ENCODE measurements at places on chromosomes 2 and 18.
A peak's percentile ranks its signal among the peaks of the same experiment; 100 is the strongest.

GRCh38 chr2:137865954-137866540, 98.2 kb upstream of the HNMT start:
- DNase-seq = peak; percentile 53

DNA sequence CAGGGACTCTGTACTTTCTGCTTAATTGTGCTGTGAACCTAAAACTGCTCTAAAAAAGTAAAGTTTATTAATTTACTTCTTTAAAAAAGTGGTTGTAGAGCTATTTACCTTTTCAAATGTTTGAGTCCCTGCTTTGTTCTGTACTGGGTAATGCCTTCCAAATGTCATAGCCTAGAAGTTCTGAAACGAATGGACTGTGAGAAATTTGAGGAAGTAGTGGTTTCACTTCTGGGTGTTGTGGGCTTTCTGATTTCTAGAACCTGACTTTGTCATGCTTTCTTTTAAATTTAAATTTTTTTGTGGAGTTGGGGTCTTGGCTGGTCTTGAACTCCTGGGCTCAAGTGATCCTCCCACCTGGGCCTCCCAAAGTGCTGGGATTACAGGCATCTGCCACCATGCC, 44.6 kb downstream of the SMAD4 start:
- DNase-seq = no peak

- DNase-seq = no peak
These were observed 247.0 kb downstream of the TMX3 start for GRCh38 chr18:68467957-68468356.

DNA sequence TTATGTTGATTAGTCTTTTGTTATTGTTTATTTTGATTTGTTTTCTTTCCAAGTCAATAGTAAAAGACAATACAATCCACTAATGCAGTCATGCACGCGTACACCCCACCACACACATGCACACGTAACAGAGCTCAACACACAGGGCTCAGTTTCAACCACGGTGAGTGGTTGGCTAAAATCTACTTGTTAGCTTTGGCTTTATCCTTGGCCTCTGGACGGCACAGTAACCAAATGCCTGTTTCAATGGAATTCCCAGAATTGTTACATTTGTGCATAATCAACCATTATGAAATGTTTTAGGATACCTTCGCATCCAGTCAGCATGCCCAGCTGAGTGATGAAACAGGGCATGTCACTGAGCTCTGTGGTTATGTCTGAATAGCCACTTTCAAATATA, 53.2 kb downstream of the NYAP2 start:
- no peak for DNase-seq

DNA sequence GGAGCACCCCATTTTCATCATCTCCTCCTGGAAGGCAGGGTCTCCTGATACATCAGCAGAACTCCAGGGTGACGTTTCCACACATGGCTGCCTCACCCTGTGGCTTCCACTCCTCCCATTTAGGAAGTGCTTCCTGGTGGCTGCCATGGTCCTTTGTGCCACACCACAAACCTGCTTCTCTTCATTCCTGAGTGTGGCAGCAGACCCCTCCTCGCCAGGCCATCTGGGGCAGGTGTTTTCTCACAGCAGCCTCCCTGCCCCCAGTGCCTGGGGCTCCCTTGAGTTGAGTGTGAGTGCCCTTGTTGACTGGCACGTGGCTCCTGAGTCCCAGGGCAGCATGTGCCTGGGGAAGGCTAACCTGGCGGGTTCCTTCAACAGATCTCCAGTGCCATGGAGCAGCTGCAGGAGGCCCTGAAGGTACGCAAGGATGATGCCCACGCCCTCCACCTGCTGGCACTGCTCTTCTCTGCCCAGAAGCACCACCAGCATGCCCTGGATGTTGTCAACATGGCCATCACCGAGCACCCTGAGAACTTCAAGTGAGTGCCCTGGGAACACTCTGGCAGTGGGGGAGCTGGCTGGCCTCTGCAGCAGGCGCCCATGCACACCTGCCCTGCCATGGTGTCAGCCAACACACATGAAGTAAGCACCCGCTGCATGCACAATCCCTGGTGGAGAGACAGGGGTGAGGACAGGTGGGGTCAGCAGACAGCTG, 113.4 kb upstream of the MCFD2 start:
- no peak for DNase-seq

GRCh38 chr2:107018366-107018765, 132.4 kb upstream of the ST6GAL2 start:
- DNase-seq = no peak

DNA sequence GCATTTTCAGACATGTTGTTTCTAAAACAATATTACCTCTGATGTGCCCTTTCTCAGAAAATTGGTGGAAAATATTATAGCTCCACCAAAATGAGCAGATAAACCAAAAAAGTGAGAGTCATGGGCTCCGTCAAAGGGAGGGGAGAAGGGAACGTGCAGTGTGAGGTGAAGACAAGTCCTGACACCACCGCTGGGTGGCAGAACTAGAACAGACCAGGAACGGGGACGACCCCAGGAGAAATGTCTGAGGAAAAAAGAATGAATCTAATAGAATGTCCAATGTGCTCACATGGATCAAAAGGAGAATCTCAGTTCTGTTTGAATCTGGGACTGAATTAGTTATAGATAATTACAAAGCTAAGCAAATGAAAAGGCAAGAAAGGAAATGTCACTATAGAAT, 22.6 kb upstream of the BCL2 start:
- no peak for DNase-seq

GRCh38 chr2:185201063-185201462, 537.5 kb upstream of the FSIP2 start:
- no peak for DNase-seq

GRCh38 chr2:178230396-178230795, 36.1 kb downstream of the OSBPL6 start:
- DNase-seq = peak; percentile 3

All from renal cortical epithelial cell (primary cell).